Mesothelial cell of epicardium (in vitro differentiated cells): ENCODE measurements at places on chromosomes 13 and 19. TPM values are rescaled to one million over a fixed set of nuclear protein-coding genes. Genes with fewer than 3 reads are reported as not detected.
A peak's percentile ranks its signal among the peaks of the same experiment; 100 is the strongest.

Gene KLHL1
- 0.05 TPM in 1 of 3 replicates, not detected in the others for total RNA-seq

Gene PRR22
- 5.4 to 6.0 TPM (median 5.9 TPM) in 3 replicates for total RNA-seq

- no peak for DNase-seq
Observed at GRCh38 chr19:46514589-46515289, 19.1 kb upstream of the PNMA8B start.

DNA sequence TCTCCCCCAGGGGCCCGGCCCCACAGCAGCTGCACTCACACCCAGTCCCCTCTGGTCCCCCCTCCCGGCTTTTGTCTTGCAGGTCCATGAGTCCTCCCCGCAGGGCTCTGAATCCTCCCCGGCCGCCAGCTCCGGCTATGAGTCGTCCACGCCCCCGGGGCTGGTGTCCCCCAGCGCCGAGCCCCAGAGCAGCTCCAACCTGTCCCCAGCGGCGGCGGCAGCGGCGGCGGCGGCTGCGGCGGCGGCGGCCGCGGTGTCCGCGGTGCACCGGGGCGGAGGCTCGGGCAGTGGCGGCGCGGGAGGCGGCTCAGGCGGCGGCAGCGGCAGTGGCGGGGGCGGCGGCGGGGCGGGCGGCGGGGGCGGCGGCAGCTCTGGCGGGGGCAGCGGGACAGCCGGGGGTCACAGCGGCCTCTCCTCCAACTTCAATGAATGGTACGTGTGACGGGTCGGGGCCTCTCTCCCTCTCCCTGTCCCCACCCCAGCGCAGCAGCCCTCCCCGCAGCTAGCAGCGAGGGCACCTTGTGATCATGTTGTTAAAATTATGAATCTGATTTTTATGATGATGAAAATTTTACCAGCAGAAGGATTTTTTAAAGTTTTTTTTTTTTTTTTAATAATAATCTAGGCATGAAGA lies 3.8 kb downstream of the ZIC2 start:
- DNase-seq: no peak

DNA sequence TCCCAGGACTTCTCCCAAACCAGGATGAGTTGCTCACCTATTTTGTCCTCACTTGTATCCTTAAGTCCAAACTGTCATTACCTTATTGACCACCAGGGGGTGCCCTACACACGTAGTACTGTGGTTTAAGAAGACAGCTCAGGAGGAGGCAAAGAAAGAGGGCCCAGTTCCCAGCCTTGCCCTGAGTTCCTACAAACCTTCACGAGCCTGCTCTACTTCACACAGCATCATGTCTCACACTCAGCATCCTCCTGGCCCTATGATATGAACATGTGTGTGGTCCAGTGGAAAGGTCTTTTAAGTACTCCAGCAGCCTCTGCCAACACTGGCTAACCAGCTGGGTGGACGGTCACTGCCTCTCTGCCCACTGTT lies 8.1 kb upstream of the ZNF784 start:
- DNase-seq: no peak

- DNase-seq: no peak
Observed at GRCh38 chr13:90883592-90883991, 463.9 kb upstream of the MIR17HG start.

- DNase-seq: no peak
Observed at GRCh38 chr19:43354305-43354627, 780 bp downstream of the CD177 start.

DNA sequence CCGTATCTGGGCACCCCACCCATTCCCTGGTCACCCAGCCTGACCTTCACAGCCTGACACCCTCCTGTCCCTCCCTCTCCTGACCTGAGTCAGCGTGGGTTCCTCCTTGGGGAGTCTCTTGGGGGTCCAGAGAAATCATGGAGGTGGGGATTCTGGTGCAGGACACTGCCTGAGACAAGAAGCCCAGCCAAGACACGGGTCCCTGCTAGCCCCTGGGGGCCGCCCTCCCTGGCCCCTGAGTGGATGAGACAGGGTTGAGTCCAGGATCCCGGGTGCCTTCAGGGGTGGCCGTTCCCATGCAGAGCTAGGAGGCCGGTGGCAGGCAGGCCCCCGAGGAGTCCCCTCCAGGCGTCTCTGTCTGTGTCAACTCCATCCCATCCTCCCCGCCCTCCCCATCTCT lies 1.6 kb downstream of the MAP2K7 start:
- DNase-seq: no peak

Gene SERPINE3
- total RNA-seq: 0.22 to 0.31 TPM in 2 of 3 replicates, not detected in the other

- no peak for DNase-seq
Observed at GRCh38 chr19:3369337-3370213, 3.2 kb downstream of the NFIC start.

Gene ICAM5
- total RNA-seq: 3.3 to 5.7 TPM (median 4.9 TPM) in 3 replicates

Gene REEP6
- total RNA-seq: 3.6 to 3.9 TPM (median 3.8 TPM) in 3 replicates

DNA sequence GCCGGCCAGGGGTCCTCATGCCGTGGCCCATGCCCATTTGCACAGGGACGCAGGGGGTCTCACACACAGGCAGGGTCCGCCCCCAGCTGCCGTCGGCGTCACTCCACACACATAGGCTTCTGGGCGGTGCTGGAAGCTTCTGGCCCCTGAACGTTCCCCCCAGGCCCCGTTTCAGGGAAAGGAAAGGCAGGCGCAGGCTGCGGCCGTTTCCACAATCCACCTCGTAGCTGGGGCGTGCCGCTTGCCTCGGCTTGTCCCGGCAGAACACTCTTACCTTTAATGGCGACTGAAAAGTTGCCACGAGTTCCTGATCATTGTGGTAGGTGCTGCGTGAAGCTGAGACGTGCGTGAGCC lies 53.4 kb downstream of the MCF2L start:
- DNase-seq: no peak

DNA sequence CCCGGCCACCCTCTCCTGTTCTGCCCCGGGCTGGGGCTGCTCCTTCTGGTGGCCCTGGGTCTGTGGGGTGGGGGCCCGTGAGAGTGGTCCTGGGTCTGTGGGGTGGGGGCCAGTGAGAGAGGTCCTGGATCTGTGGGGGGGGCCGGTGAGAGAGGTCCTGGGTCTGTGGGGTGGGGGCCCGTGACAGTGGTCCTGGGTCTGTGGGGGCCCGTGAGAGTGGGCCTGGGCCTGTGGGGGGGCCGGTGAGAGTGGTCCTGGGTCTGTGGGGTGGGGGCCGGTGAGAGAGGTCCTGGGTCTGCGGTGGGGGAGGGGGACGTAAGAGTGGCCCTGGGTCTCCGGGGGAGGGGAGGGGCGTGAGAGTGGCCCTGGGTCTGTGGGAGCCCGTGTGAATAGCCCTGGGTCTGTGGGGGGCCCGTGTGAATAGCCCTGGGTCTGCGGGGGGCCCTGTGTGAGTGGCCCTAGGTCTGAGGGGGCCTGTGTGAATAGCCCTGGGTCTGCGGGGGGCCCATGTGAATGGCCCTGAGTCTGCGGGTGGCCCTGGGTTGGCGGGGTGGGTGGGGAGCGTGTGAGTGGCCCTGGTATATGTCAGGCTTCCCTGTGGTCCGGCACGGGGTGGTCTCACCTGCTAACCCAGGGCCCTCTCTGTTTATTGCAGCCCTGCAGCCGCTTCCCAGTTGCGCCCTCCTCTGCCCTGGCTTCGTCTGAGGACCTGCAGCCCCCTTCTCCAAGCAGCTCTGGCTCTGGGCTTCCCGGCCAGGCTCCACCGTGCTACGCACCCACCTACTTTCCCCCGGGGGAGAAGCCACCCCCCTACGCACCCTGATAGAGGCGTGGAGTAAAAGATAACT lies 52.3 kb downstream of the TMEM255B start:
- no peak for DNase-seq

GRCh38 chr13:40318366-40318765 lies 348.1 kb downstream of the FOXO1 start:
- DNase-seq: peak; percentile 41

Gene SWSAP1
- 2.7 to 2.9 TPM (median 2.8 TPM) in 3 replicates for total RNA-seq

Gene TDRD3
- total RNA-seq: 47.6 to 50.8 TPM (median 50.6 TPM) in 3 replicates

- DNase-seq: no peak
Observed at GRCh38 chr13:47218611-47219010, 321.8 kb upstream of the HTR2A start.

Gene POU2F2
- total RNA-seq: 0.65 to 0.93 TPM (median 0.66 TPM) in 3 replicates

GRCh38 chr13:40562975-40563349 lies 103.5 kb downstream of the FOXO1 start:
- DNase-seq: no peak

DNA sequence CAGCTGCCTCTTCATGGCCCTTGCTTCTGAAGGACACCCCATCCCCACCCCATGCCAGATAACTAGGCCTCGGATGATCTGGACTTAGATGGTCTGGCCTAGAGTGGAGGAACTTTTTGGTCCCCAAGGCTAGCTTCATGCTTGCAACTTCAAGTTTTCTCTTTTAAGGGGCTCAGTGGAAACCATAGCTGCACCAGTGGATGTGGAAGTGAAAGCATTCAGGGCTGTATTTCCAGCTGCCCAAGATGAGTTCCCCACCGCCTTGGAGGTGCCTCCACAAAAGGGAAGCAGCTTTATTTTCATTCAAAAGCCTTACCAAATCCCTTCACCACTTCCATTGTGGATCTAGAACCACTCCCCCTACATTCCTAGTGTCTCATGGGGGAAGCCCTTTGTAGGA lies 17.6 kb upstream of the GSX1 start:
- DNase-seq: no peak

Gene MVB12A
- 53.5 to 57.2 TPM (median 54.5 TPM) in 3 replicates for total RNA-seq

DNA sequence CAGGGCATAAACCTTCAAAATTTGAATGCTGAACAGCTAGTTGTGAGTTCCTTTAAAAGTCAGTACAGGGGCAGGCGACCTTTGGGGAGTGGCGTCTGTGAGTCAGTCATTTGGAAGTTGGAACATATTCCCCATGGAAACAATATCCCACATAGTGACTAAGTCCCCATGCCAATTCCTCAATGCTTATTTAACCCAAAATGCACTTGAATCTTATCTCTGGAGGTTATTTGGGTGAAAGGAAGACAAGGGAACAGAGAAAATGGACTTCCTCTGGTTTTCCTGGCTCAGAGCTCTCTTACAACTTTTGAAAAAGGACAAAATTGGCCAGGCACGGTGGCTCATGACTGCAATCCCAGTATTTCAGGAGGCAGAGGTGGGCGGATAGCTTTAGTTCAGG lies 479.2 kb upstream of the NBEA start:
- no peak for DNase-seq

- no peak for DNase-seq
Observed at GRCh38 chr13:107960301-107960700, 255.0 kb downstream of the LIG4 start.

- DNase-seq: no peak
Observed at GRCh38 chr13:43546251-43546650, 240.5 kb downstream of the ENOX1 start.

Gene OR7C1
- not detected in 3 replicates for total RNA-seq

DNA sequence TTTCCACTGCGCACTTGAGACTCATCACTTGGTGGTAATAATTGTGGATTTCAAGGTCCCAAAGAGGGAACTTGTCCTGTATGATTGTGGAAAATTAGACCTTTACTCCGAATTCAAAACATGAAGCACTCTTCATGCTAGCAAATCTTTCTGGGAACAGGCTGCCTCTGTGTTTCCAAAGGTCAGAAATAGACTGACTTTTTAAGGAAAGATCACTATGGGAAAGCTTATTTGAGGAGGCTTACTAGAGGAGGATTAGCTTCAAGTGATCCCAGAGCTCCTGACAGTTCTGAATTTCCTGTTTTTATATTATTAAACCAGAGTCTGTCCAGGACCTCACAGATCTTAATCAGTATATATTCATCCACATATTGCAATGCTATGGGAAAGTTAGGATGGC lies 5.5 kb downstream of the WDFY2 start:
- no peak for DNase-seq
